ENCODE measurements at places on chromosomes 6 and 20. TPM values are rescaled to one million over a fixed set of nuclear protein-coding genes. Genes with fewer than 3 reads are reported as not detected.

DNA sequence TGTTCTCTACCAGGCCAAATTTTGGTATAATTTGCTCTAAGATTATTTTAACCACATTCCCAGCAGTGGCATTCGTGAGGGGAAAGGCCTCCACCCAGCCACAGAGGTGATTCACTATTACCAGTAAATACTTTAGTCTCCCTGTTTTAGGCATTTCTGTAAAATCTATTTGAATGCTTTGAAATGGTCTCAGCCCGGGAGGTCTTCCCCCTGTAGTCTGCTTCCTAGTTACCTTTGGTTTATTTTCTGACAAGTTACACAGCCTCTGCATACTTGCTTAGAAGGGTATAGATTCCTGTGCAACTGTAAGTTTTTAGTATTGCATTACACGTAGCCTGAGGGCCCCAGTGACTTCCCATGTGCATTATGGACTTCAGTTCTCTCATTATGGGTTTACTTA, 248.7 kb downstream of the C6orf118 start:
- DNase-seq = no peak

DNA sequence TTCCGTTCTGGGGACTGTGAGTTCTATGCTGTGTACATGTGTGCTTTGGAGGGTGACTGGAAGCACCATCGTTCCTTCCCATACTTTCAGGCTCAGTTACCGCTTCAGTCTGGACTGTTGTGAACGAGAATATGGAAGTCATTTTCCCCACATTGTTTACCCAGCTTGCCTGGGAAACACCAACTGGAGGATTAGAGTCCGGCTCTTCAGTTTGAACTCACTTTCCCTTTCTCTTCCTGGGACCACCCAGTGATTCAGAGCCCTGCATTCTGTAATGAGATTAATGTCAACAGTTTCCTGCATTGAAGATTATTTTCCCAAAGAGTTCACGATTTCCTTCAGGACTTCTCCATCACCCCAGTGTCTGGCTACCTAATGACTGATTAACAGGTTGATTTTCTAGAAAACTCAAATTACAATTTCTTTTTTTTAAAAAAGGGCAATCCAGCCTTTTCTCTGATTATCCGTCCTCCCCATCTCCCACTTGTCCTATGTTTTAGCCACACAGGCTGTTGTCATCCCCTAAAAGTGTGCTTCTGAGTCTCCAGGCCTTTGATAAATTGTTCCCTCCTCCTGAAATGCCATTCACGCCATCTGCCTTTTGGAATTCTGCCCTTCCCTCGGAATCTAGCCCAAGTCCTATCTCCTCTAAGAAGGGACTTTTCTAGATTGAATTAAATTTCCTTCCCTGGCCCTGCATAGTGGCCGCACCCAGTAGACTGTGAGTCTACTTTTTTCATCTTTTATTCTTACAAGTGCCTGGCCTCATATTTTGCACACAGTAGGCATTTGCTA, 3.3 kb upstream of the TAGAP start:
- DNase-seq = no peak

DNA sequence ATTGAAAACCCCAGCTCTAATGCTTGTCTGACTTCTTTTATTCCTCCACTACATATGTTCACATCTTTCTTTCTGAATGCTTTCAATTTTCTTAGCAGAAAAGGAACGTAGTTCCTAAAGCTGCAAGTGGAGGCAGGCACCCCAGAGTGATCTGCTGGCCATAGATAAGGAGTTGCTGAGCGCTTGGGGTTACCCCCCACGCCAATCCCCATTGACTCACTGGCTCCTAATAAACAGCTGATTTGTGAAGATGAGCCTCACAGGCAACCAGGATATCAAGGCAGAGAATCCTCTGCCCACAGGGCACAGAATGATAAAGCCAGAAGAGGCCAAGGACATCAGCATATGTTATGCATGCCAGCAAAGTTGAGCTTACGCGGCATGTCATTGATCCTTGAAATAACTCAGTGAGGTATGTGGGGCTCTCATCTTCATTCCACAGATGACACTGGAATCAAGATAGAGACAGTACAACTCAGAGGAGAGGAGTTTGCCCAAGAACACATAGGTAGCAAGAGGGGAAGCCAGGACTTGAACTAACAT, 129.1 kb upstream of the PTPRT start:
- DNase-seq = no peak

The SULF2 gene
- polyA plus RNA-seq = 85.1 TPM

The FNDC1 gene
- 0.69 TPM for polyA plus RNA-seq

DNA sequence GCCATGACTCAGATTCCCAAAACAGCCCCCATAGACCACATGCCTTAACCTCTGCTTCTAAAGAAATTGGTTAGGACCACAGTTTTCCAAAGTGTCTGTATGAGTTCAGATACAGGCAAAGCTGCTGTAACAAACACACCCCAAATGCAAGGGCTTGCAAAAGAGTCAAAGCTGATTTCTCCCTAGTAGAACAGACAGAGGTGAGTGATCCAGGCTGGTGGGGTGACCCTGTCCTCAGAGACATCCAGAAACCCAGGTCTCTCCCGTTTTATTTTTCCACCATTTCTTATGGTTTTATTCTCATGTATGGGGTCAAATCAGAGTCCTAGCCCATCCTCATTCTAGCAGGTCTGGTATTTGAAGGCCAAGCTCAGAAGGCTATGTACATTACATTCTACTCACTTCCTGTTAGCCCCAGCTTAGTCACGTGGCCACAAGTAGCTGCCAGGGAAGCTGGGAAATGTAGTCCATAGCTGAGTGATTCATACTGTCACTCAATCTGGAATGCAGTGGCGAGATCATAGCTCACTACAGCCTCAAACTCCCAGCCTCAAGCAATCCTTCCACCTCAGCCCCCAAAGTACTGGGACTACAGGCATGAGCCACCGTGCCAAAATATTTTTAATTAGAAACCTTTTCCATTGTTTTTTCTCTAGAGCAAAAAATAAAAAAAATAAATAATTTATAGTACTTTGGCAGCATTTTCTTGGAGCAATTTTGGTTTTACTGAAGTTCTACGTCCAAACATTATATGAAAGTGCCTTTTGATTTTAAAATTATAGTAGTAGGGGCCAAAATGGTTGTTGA, 175.2 kb downstream of the ZMYND8 start:
- no peak for DNase-seq

DNA sequence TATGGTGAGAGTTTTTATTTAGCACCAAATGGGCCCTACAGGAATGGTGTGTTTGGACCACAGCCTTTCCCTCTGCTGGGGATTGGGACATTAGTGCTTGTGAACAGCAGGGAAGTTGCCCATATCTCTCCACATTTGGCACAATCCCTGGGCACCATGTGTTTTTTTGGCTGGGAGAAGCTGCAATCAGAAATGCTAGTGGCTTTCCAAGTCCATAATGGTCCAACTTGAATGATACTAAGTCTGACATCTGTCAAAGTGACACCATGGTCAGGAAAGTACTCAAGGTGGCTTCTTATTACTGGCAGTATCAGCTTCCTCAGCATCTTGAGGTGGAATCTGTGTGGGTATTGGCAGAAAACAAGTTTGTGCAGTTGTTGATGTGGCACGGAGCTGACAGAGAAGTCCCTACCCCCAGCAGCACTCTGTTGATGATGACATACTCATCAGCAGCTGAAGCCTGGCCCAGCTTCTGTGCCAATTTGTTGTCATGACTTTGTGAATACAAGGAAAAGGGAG, 53.0 kb downstream of the SASH1 start:
- DNase-seq = no peak

DNA sequence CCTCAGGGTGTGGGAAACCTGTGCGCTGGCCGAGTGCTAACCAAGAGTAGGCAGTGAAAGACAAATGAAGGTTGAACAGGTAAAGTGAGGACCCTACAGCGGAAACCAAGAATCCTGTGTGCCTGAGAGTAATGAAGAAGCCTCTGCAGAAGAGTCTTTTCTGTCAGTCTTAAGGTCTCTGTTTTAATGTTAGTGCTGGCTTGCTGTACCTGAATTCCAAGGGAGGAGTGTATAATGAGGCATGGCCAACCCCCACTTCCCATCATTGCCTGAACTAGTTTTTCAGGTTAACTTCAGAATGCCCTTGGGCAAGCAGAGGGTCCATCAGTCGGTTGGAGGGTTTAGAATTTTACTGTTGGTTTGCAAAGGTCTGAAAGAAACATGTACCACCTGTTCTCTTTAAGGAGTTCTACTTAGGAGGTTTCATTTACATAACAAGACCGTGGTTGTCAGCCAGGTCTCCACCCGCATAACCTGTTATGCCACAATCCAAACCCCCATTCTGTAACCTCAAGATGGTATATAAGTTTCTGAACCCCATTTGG, 589 bp upstream of the PDCD2 start:
- peak; percentile 66 for DNase-seq

GRCh38 chr20:37381621-37382471, 35.9 kb downstream of the SRC start:
- no peak for DNase-seq

The VSX1 gene
- not detected for polyA plus RNA-seq

The CPNE5 gene
- polyA plus RNA-seq = 3.7 TPM

The HSPA1L gene
- polyA plus RNA-seq = 2.3 TPM
